ENCODE measurements at places on chromosomes 7 and 10.

DNA sequence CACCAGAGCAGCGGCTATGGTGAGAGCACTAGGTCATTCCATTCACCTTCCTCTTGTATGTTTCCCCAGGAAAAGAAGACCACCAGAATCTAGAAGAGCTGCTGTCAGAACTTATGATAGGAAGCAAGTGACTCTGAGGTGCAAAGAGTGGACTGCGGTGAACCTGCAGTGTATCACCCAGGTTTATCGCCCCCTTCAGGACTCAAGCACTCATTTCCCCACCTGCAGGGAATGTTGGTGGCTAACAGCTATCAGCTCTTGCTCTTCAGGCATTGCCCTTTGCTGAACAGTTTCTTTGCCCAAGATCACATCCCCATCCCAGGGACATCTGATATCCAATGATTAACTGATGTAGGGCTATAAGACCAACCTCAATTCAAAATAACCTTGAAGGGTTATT is 66.3 kb upstream of the IL6 start:
- no peak for DNase-seq

DNA sequence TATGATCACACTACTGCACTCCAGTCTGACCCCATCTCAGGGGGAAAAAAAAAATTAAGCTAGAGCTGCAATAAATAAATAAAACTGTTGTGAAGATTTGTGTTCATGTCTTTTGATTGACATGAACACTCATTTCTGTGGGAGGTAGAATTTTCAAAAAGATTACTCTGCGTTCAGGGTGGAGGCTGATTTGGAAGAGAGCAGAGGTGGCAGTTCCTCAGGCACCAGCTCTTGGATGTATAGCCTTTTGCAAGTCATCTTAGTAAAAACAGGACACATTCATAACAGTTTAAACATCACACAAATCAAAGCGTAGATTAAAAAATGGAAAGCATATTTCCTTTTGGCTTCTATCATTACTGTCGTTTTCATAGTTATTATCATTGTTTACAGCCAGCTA is 243.5 kb upstream of the LRGUK start:
- no peak for DNase-seq

- no peak for DNase-seq
Observed at GRCh38 chr7:72272479-72272878, 139.7 kb downstream of the CALN1 start.

DNA sequence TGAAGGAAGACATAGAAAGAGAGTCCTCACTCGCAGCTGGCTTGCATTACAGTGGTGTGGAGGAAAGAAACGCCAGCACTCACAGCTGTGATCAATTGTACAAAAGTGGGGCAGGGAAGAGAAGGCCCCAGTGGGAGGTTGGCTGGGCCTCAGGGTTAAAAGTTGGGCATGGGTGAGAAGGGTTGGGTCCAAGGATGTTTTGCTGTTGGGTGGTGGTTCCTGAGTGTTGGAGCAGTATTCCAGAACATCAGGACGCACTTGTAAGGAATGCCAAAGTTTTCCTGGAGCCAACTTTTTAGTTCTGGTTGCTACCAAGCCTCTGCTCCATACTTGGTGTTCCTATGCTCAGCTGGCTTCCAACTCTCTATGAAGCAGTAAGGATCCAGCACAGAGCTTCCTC is 55.4 kb upstream of the MKRN1 start:
- no peak for DNase-seq

GRCh38 chr7:111997546-111997945 is 208.7 kb downstream of the DOCK4 start:
- no peak for DNase-seq

- DNase-seq = no peak
Observed at GRCh38 chr10:25934621-25935139, 651 bp downstream of the MYO3A start.

GRCh38 chr10:118397391-118397790 is 55.3 kb upstream of the FAM204A start:
- DNase-seq = no peak

- DNase-seq = no peak
Observed at GRCh38 chr10:91694170-91694794, 61.4 kb upstream of the PPP1R3C start.

DNA sequence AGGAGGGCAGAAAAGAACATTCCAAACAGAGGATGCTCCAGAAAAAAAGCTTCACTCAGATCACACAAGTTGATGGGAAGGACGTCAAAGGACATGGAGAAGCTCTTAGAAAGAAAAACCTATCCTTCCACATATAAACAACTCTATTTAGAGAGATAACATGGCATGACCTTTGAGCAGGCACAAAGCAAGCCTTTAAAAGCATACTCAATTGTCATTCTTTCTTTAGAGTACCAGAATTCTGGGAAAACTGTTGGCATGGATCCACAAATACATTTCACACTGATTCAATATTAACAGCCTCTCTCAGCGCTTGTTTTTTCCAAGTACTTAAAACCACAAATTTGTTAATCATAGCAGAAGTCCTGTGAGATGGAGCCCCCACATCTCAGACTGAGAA is 7.3 kb upstream of the ABLIM1 start:
- no peak for DNase-seq

- no peak for DNase-seq
Observed at GRCh38 chr7:151225948-151226510, 976 bp downstream of the ABCF2 start.

DNA sequence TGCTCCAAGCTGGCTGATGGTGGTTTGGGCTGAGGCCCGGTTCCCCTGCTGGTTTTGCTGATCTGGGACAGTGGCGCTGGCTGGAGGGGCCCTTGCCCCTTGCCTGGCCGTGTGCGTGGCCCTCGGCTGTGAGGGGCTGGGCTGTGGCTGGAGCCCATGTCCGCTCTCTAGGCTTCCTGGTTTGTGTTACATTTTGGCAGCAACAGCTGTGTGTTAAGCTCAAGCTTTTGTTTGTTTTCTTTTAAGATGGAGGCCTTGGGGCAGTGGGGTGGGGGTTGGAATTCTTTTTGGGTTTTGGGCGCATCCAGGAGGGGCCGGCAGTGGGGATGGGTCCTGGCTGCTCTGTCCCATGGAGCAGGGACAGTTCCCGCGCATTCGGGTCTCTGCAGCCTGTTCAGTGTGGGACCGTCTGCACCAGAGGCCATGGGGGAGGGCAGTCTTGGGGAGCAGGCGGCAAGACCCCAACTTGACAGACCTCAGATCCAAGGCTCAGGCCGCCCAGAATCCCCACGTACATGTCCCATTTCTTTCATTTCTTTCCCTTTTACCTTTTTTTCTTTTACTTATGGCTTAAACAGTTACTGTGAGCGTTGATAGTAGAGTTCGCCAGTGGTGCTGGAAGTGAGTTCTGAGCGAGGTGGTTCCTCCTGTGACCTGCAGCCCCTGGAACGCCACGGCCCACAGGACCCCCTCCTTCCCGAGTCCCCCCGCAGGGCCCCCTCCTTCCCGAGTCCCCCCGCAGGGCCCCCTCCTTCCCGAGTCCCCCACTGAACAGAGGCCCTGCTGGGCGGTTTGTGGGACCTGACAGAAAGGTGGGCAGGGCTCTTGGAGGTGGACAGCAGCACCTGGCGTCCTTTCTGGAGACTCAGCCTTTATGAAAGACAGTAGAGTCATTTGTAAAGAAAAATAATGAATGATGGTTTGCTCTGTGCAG is 75.3 kb downstream of the INPP5A start:
- no peak for DNase-seq

GRCh38 chr7:874031-874749 is 2.2 kb upstream of the GET4 start:
- DNase-seq = no peak

GRCh38 chr7:157204134-157204533 is 65.4 kb downstream of the UBE3C start:
- DNase-seq = no peak

GRCh38 chr7:144670218-144670617 is 165.6 kb downstream of the TPK1 start:
- DNase-seq = no peak

GRCh38 chr7:17986851-17987250 is 40.8 kb downstream of the PRPS1L1 start:
- peak; percentile 69 for DNase-seq

DNA sequence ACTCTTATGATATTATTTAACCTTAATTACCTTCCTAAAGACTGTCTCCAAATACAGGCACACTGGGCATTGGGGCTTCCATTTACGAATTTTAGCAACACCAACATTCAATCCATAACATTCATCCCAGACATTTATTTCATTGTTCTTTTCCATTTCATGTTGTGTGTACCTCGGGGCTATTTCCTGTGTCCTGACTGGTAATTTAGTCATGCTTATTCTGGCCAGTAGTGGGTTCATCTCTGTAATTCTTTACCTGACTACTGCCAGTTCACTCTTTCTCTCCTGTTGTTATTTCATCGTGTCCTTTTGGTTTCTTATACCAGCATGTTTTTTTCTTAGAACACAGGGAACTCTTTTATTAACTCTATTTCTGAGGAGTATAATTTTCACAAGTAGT is 225.7 kb downstream of the PLXDC2 start:
- DNase-seq = no peak

DNA sequence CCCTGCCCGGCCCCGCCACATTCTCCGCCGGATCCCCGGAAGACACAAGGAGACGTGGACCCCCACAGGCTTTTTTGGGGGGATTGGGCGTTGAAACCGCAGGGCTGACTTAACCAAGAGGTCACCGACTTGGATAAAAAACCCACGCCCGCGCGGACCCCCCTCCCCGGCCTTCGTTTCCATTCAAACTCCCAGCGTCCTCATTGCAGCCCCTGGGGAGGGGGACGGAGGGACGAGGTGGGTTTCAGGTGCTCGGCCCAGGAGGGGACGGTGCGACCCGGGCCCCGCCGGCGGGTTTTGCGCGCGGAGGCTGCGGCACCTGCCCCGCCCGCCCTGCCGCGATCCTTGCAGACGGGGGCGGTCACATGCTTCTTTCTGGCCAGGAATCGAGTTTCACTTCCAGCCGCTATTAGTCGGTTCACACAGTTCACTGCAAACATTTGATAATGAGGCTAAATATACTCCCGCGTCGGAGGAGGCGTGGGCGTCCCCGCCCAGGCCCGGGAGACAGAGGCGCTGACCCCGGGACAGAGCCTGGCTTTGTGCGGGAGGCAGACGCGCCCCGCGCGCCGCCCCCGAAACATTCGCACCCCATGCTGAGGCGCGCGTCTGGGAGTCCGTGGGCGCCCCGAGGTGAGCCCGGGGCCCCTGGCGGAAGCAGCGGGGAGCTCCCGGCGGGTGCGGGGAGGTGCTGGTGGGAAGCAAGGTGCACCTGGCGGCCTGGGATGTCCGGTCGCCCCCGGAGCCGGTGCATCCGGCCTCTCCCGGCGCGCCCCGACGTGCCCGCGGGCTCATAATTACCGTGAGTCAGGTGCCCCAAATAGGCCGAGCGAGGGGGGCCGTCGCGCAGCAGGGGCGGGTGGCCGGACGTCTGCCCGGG is 2.7 kb upstream of the PDGFA start:
- no peak for DNase-seq

- no peak for DNase-seq
Observed at GRCh38 chr7:63899691-63900393, 98.8 kb upstream of the ZNF722 start.

- no peak for DNase-seq
Observed at GRCh38 chr10:110241841-110242240, 34.4 kb downstream of the MXI1 start.

GRCh38 chr10:112122827-112123226 is 60.7 kb downstream of the GPAM start:
- no peak for DNase-seq

Data from non-pigmented ciliary epithelial cell (primary cell).